ENCODE measurements at places on chromosomes 13 and 19.

DNA sequence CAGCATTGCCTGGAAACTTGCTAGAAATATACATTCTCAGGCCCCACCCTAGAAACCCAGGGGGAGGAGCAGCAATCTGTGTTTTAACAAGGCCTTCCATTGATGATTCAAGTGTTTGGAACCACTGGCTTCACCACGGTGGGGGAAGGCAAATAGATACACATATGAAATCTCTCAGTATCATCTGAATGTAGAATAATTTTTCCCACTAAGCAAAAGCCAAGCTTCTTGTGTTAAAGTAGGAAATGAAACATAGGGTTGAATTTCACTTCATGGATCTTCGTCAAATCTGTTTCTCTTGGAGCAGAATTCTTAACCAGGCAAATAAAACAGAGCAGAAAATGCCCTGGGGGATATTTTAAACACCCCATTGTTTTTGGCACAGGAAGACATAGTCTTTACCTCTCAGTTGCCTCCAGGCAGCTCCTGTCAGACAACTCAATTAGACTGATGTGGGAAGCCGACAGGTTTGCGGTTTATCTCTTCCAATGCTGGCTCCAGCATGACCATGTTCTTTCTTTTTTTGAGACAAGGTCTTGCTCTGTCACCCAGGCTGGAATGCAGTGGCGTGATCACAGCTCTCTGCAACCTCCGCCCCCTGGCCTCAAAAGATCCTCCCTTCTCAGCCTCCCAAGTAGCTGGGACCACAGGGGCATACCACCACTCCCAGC is 213.0 kb downstream of the FOXO1 start:
- no peak for DNase-seq

DNA sequence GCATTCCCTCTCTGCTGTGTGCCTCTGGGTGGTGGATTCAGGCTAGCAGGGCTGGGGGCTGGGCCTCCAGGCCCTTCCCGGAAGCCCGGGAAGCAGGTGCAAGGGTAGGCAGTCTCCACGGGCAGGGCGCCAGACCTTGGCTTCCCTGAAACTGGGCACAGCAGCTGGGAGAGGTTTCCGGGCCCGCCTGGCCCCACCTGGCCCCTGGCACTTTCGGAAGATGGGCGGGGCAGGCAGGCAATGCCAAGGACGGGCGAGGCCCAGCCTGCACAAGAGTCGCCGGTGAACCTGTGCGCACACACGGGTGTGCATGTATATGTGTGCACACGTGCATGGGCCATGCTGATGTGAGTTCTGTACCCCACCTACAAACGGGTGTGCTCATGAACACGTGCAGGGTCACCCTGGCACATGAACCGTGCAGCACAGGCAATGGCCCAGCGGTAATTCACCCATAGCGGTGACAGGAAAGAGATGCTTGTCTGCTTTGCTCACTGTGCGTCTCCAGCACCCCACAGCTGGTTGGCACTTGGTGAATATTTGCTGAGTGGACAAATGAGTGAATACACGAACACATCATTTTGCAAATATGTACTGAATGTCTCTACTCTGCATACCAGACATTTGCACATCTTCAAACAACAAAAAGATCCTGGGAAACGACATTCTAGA is 15.3 kb downstream of the GADD45B start:
- DNase-seq: no peak

DNA sequence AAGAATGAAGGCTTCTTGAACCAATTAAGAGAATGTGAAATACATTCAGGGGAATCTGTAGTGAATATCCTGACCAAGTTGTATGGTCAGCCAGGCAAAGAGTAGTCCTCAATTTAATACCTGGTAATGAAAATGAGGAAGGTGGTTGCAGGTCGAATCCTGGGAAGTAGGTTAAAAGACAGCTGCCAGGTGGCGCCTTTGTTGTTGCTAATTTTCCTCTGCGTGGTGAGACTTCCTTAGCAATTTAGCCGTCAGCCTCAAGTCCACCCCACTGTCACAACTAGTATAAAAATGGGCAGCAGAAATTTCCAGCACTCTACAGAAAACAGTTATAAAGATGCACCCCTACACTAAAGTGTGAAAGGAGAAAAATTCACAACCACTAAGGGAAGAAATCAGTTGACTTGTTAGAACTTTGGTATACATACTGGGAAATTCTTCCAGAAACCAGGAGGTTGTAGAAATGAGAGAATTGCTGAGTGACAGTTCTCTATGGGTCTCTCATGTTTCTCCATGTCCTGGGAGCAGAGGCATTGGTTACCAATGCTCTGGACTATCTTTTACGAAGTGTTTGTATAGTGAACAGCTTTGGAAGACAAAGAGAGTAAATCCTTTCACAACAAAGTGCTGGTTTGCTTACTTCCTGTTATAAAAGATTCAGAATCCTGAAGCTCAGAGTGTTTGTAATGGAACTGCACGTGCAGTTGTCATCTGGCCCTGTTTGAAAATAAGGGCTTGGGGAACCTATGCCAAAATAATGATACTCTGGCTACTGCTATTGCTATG is 235.9 kb downstream of the NHLRC3 start:
- DNase-seq: no peak

GRCh38 chr13:40484101-40484800 is 182.2 kb downstream of the FOXO1 start:
- no peak for DNase-seq

Measured in activated CD4-positive, alpha-beta T cell treated with anti-CD3 and anti-CD28 coated beads for 4 hours (primary cell).